ENCODE measurements at places on chromosomes 7 and 10.
A peak's percentile ranks its signal among the peaks of the same experiment; 100 is the strongest.

- no peak for DNase-seq
Observed at GRCh38 chr10:80878330-80878729, 340.6 kb downstream of the SH2D4B start.

DNA sequence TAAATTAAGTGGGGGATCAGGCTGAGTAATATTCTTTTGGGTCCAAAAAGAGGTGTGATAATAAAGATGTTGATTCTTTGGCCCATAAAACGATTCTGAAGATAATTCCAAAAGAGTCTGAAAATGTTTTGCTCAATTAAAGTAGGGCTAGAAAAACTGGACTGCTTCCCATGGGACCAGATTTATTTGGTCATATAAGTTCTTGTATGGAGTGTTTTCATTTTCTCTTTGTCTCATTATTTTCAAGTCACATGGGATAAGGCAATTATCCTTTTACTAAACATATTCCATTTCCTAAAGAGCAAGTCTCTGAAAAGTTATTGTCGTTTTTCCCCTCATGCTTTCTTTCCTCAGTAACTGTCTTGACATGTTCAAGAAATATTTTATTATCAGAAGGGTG, 41.5 kb downstream of the CDK6 start:
- no peak for DNase-seq

- DNase-seq, result peak; percentile 59
Observed at GRCh38 chr10:10831085-10831484, 186.6 kb upstream of the CELF2 start.

DNA sequence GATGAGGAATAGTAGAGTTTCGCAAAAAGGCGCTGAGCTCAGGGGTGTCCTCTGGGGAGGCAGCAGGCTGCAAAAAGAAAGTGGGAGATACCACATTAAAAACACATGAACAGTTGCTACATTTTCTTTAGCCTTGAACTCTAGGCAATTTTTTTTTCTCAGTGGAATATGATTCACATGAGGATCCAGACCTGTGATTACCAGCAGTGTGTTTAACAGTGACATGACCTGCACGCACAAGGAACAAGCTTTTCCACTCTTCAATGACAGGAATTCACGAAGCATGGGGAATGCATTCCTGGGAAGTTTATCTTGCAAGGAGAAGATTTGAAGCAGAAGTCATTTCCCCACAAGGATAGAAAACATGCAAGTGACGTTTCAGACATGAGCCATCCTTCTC, 161.6 kb downstream of the ITGA8 start:
- no peak for DNase-seq

DNA sequence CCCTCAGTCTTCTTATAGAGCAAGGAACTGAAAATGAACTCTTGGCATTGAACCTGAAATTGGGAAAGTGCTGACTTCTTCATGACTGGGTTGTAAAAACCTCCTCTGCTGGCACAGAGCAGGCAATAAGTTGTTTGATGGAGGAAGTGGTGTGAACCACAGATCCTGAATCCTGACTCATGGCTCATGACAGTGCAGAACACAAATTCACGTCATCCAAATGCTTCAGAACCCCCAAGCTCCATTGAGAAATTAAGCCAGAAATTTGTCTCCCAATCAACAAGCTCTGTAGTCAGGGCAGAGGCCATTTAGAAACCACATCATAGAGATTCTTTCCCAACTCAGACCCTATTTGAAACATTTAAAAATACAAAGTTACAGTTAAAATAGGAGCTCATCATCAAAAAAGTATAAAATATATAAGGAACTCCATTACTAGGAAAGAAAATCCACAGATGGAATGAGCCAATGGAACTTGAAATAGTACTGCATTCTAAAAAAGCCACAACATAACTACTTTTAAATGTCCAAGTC, 10.3 kb upstream of the STK17A start:
- DNase-seq, result peak; percentile 59

DNA sequence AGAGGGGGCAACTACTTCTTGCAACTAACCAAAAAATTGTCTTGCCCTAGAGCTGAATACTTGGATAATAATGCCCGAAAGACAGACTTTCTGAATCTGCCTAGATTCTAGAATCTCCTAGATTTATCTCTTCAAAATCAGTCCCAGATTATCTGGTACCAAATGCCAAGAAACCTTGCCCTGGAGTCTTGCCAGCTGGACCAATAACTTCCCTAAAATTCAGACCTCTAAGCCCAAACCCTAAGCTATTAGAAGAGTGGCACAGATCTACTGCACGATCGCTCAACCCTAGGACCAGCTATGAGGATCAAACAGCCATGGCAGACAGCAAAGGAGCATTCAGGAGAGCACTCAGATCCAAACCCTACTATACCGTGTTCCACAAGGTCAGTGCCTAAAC, 45.0 kb downstream of the ARMH3 start:
- DNase-seq, result no peak

- DNase-seq, result no peak
Observed at GRCh38 chr7:22350466-22351328, 6.3 kb downstream of the RAPGEF5 start.

GRCh38 chr10:44053391-44053790, 331.5 kb downstream of the CXCL12 start:
- DNase-seq, result no peak

GRCh38 chr7:24463474-24463873, 109.8 kb upstream of the PALS2 start:
- DNase-seq, result no peak

DNA sequence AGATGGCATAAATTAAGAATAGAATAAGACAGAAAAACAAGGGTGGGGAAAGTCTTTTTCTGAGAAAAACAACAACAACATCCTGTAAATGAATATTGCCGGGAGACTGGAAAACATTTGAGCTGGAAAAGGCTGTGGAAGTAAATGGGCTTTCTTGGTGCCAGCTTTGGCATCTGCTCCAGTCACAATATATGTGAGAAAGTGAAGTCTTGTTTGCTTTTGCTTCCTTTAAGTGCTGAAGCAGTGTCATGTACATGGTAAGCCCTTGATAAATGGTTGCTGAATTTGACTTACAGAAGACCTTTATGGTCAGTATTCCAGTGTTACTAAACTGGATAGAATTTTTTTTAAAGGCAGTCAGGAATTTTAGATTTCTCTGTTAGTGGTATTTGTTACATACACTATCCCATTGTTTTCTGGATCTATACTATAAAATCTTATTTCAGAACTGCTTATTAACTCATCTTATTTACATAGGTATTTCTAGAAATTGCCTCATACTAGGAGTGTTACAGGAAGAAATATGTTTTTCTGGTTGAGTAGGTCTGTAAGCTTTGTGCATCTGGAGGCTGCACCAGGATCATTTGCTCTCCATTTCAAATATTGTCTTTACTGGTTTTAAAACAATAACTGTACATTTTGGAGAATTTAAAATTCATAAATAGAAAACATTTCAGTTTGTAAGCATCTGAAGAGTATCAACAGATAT, 201.7 kb upstream of the FOXP2 start:
- DNase-seq, result no peak

- DNase-seq, result peak; percentile 23
Observed at GRCh38 chr10:48655411-48656240, 29.0 kb upstream of the WDFY4 start.

GRCh38 chr10:77702166-77702565, 64.6 kb upstream of the KCNMA1 start:
- DNase-seq, result peak; percentile 35

DNA sequence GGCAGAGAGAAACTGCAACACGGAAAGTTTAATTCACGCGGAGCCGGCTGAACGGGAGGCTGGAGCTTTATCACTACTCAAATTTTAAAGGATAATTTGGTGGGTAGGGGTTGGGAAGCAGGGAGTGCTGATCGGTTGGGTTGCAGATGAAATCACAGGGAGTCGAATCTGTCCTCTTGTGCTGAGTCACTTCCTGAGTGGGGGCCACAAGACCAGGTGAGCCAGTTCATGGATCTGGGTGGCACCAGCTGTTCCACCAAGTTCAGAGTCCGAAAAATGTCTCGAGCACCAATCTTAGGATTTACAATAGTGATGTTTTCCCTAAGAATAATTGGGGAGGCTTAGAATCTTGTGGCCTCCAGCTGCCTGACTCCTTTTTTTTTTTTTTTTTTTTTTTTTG, 3.6 kb upstream of the PRAP1 start:
- DNase-seq, result no peak

GRCh38 chr7:140857048-140857447, 67.7 kb downstream of the BRAF start:
- no peak for DNase-seq

DNA sequence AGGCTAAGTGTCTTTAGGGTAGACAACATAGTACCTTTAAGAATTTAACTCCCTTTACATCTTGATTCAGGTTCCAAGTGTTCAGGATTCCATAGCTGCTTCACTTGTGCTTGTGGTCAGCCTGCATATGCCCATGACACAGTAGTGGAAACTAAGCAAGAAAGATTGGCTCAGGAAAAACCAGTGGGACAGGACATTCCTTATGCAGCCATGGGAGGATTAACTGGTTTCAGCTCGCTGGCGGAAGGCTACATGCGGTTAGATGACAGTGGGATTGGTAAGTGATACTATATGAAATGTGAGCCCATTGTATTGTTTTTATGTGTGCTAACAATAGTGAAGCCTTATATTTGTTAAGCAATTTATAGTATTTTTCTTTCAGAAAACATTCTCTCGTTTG, 11.3 kb downstream of the FAM221A start:
- DNase-seq, result no peak

DNA sequence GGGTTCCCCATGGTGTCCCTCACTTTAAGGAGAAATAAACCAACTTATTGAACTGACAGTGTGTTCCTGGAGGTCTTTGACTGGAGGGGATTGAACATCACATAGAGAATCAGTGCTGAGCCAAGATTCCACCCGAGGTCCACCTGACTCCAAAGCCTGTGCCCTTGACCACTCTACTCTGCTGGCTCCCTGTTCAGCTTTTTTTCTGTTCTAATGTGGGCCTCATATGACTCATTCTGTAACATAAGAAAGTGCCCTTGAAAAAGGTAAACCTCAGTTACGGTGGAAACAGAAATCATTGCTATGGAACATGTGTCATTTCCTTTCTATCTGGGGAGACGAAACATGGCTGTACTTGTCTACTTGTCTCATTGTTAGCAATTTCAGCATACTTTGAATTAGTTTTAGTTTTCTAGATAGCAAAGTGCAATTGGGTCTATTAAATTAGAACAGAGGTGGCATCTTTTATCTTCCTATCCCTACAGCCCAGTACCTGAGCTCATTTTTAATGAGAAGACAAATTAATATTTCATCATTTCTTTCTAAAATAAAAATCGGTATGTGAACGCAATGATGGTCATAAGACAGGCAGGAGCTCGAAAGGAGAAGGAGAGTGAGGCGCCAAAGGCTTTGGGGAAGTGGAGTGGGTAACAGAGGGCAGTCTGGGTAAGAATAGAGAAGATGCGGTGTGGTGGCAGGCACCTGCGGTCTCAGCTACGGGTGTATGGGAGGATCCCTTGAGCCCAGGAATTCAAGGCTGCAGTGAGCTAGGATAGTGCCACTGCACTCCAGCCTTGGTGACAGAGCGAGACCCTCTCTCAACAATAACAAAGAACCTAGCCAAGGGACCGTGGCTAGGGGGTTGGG, 1.5 kb downstream of the GSDME start:
- DNase-seq, result no peak

GRCh38 chr10:113540845-113541548, 11.9 kb upstream of the HABP2 start:
- DNase-seq, result no peak

- DNase-seq, result peak; percentile 62
Observed at GRCh38 chr7:64562626-64563278, at the start of gene ZNF680. TSS of gene ZNF680 (minus strand) at chr7:64563071. CDS start at chr7:64562954, 117 bp downstream.

- no peak for DNase-seq
Observed at GRCh38 chr7:134632937-134633540, 13.6 kb upstream of the BPGM start.

DNA sequence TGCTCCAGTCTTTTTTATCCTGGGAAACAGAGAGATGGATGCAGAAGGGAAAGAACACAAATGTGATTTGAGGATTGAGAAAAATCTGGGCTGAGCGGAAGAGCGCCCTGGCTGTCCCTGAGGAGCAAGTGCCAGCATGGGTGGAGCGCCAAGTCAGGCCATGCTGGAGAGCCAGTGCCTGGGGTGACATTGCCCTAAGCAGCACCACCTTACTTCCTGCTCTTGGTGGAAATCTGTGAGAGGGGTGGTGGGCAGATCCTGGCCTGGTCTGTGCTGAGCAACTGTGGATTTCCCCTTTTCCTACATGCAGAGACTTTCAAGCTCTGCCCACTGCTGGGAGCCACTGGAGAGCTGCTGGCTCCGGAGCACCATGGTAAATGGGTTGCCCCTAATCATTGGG, 36.9 kb downstream of the DDIT4 start:
- no peak for DNase-seq
